OCI-M1 (cell line): ENCODE measurements at places on chromosomes 12 and 14.

GRCh38 chr12:34625116-34625515, 602.8 kb downstream of the ALG10 start:
- peak; percentile 68 for DNase-seq

GRCh38 chr12:118107694-118108093, 3.9 kb upstream of the VSIG10 start:
- no peak for DNase-seq

GRCh38 chr14:24725311-24725710, 91.3 kb upstream of the GZMB start:
- no peak for DNase-seq

- peak; percentile 71 for DNase-seq
Observed at GRCh38 chr12:8081251-8081920, 688 bp upstream of the NECAP1 start.

DNA sequence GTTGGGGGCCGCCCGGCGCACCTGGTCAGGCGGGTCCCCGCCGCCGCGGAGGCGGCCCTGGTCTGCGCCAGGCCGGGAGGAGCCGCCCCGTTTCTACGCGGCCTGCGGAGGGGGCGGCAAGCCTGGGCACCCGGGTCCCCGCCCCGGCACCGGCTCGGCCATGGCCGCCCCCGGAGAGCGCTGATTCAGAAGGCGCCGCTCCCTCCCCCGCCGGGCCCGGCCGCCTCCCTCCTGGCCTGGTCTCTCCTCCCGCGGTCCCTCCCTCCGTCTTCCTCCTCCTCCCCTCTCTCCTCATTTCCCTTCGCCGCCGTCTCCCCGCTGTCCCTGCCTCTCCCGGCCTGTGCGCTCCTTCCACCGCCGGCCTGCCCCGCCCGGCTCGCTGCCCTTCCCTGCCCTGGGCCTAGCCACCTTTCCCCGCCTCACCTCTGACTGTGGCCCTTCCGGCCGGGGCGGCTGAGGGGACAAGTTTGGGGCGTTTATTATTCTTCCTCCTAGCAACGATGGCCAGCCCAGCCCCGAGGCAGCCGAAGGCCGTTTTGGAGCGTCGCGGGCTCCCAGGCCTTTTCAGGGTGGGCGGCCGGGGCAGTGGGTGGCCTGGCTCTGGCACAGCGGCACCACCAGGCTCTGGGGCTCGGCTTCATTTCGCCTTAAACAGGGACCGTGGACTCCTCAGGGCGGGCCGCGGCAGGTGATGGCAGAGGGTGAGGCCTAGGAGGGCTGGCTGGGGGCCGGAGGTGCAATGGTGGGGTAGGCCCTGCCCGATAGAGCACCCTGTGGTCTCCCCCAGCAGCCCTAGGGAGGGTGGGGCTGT, 768 bp downstream of the CEP170B start:
- no peak for DNase-seq

DNA sequence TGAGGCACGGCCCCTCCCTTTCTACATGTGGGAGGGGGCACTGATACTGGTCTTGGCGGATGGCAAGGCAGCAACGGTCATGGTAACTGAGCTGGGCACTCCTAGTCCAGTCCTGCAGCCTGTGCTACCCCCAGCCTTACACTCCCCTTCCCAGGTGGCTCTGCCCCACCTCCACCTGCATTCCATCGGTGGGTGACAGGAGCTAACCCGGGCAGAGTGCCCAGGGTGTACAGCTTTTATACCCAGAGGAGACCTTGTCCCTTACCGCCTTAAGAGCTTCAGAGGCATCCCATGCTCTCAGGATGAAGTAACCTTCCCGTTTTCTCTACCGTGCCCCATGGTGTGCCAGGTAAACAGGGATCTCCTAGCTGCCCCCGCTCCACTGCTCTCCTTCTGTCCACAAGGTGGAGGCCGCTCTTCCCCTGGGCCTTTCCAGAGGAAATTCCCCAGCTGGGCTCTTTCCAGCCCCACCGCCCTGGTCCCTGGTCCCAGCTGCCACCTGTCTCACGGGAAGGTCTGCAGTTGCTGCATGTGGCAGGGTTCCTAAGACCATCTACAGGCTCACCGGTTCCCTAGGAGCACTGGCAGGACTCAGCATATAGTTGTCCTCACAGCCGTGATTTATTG, 20.5 kb downstream of the BRI3BP start:
- no peak for DNase-seq

- no peak for DNase-seq
Observed at GRCh38 chr12:76142305-76142704, 57.8 kb upstream of the NAP1L1 start.

GRCh38 chr14:33943096-33943883, 7.6 kb downstream of the EGLN3 start:
- no peak for DNase-seq

DNA sequence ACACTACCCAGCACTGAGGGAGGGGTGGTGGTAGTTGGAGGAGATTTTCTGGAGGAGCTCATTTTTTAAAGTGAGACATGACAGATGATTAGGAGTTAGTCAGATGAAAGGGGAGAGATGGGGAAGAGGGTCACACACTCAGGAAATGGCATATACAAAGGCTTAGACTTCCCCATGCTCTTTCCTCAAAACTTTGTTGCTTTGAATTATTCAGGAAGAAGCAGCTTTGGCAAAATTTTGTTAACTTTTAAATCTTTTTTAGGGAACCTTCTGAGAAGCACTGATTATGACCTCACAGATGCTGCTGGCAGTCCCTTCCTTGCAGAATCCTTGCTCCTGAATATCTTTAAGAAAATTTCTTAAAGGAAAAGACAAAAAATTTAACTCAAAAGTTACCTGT, 19.8 kb downstream of the ALDH6A1 start:
- DNase-seq = no peak

GRCh38 chr14:89491711-89492381, 74.8 kb upstream of the FOXN3 start:
- no peak for DNase-seq

- no peak for DNase-seq
Observed at GRCh38 chr14:59349258-59349701, 115.9 kb downstream of the GPR135 start.

DNA sequence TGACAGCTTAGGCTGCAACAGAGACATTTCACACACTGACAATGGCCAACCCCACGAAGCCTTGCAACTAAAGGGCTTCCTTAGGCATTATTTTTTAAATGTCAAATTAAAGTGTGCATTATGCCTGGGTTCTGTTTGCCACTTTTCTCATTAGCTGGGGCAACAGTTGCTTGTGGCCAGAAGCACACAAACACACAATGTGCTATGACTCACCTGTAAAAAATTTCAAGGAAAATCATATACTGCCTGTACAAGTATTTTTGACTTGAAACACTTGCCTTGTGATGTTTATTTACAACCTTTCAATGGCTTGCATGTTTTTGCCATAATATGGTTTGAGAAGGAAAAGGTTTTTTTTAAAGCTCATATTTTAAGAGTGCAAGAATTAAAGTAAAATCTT, 1.9 kb downstream of the NTN4 start:
- no peak for DNase-seq

DNA sequence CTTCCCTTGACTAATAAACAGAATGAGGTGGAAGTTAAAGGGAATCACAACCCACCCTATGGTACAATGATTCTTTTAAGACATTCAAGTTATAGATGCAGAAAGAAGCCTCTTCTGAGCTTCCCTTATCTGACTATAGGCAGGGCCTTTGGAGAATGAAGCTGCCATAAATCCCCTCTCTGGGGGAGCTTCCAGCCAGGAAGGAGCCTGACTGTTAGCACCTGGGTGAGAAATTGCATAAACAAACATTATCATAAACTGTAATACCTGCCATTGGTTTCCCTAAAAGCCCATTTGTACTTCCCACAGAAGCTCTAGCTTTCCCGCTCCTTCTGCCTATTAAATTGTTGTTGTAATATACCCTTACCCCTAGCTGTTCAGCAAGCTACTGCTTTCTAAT, 81.3 kb upstream of the RESF1 start:
- no peak for DNase-seq

DNA sequence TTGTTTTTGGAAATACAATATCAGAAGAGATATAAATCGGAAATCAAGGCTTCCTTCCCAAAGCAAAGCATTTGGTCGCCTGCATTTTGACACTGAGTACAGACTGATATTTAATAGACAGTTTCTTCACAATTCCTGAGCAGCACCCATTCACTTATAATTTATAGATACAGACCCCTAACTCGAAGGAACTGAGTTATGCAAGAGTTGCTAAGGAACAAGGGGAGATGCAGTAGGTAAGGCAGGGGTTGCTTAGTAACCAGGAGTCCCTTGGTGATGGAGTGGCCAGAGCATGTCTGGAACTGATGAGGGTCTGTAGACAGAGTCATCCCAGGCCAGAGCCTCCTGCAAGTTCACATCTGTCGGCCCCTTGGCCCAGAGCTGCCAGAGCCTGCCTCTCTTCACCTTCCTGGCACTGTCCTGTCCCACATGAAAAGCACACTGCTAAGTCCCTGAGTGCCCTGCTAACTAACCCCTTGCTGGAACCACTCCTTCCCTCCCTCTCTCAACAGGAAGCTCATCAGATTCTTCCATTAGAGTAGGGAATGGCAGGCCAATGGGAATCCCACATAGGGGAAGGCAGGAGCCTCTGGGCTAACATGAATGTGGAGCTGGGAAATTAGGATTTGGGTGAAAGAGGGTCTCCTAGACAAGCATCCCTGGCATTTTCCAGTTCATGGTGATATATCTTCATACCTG, 3.6 kb upstream of the DHRS2 start:
- DNase-seq = no peak

- DNase-seq = peak; percentile 51
Observed at GRCh38 chr12:105954951-105955931, 183.5 kb downstream of the NUAK1 start.

DNA sequence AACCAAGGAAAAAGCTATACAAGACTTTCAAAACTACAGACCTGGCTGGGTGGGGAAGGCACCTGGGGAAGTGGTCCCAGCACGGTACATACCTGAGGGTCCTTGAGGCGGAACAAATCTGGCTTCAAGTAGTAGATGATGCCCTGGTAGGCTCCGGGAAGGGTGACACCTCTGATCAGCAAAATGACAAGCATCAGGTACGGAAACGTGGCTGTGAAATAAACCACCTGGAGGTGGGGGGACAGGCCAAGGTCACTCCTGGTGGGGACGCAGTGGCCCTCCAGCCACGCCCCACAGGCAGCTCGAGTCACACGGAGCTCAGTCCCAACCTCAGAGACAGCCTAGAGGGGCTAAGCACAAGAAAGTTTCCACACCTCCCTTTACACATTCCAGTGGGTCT, 15.3 kb downstream of the SLC6A12 start:
- DNase-seq = no peak

- DNase-seq = peak; percentile 79
Observed at GRCh38 chr12:120468821-120469449, 613 bp downstream of the SRSF9 start.

DNA sequence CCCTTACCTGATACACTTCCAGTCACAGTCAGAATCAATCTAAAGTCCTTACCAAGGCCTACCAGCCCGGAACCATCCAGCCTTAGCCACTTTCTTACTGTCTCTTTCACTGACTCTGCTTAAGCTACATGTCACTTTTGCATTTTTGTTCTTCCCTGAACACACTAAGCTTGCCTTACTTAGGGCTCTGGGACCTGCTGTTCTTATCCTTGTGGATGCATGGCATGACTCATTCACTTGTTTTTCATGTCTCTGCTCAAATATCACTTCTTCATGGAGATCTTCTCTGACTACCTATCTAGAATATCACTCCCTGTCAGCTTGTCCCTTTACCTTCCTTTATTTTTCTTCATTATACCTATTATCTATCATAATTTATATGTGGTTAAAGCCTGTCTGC, 65.6 kb upstream of the ZDHHC17 start:
- DNase-seq = no peak

GRCh38 chr12:94173660-94174265, 25.4 kb downstream of the PLXNC1 start:
- DNase-seq = no peak

GRCh38 chr14:71300566-71301330, 393.5 kb downstream of the PCNX1 start:
- DNase-seq = no peak

DNA sequence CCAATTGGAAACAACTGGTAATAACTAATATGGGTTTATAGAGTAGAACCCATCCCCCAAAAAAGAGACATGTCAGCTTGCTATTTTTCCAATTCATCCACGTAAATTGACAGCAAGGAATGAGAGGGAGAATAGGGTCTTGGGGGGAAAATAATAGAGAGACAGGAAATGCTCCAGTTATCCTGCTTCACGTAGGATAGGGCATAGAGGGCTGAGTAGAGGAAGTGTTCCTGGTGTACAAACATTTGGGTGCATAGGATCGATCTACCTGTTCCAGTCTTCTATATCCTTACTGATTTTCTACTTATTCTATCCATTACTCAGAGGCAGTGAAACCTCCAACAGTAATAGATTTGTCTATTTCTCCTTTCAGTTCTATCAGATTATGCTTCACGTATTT, 49.6 kb upstream of the COL2A1 start:
- DNase-seq = no peak

DNA sequence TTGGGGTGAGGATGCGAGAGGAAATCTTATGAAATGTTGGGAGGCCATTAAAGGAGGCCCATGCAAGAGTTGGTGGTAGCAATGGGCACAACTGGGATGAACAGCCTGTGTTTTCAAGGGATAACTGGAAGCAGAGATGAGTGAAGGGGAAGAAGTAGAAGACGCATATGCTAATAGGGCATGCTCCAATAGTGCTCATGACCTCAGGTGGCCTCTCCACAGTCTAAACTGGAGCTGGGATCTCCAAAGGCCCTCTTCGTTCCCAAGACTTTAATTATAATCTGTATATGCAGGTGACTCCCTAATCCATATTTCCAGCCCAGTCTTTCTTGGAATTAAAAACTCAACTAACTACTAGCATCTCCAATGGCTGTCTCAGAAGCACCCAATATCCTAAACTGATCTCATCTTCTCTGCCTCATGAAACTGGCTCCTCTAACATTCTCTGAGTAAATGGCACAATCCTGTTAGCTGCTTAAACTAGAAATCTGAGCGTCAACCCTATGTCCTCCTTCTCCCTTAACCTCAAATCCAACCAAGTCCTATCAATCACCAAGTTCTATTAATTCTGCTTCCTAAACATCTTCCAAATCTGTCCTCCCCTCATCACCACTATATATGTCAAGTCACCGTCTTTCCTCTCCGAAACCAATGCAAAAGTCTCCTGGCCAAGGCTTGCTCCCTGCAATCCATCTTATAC, 2.8 kb upstream of the AJUBA start:
- no peak for DNase-seq

DNA sequence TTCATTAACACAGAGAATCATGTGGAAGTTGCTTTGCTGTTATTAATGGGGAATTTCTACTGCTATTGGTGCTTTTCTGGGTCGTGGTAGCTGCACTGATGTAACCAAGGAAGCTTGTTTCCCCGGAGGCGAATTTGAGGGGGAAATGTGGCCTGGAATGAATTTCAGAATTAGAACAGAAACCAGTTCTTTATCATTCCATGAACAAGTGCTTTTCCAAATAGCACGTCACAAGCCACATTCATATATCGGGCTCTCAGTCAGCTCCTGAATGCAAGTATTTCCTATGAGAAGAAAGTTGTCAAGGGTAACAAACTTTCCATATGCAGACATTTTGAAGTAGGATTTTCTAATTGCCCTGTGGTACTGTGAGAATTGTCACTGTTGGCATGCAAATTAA, 1353.2 kb downstream of the AACS start:
- DNase-seq = no peak

GRCh38 chr14:56199095-56199981, 81.1 kb downstream of the PELI2 start:
- DNase-seq = peak; percentile 94

GRCh38 chr12:4817880-4818279, 91.8 kb upstream of the KCNA1 start:
- no peak for DNase-seq
